GM12892 (cell line): ENCODE measurements at places on chromosomes 11 and 22.

DNA sequence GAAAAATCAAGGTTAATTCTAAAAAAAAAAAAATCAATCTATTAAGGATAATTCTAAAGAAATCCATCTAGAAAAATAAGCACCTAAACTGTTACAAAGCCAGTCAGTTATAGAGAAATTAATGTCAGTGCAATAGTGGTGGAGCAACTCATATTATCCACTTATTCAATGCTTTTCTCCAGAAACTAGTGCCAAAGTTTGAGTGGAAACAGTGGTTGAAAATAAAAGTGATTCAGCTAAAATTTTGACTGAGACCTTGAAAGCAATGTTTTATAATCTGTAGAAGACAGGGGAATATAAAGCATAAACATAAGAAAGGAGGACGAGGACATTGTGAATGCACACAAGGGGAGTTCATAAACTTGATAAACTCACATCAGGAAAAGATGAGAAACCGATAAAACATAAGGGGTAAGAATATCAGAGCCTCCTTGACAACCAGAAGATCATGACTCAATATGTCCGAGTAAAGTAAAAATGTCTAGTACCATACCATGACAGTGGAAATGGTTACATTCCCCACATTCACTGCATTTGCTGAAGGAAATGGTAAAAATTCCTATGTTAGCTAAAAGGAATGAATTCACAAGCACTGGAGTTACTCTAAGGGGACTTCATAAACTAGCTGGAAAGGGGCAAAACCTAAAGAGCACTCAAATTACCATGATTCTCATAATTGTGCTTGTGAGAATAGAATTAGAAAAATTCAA lies 58.7 kb upstream of the SLC5A12 start:
- DNase-seq, result no peak

DNA sequence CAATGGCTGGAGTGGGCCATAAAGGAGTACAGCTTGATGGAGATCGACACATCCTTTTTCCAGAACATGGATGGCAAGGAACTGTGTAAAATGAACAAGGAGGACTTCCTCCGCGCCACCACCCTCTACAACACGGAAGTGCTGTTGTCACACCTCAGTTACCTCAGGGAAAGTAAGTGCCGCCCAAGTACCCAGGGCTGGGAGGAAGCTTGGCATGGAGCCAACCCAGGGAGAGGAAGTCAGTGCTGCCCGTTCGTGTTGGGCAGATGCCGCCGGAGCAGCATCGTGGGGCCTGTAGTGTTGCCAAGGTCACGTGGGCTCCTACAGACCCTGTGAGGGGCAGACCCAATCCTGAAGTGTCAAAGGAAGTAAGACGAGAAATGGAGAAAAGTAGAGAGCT lies 78.9 kb downstream of the FLI1 start:
- DNase-seq, result no peak

GRCh38 chr22:32744176-32744959 lies 57.1 kb upstream of the TIMP3 start:
- DNase-seq, result no peak

DNA sequence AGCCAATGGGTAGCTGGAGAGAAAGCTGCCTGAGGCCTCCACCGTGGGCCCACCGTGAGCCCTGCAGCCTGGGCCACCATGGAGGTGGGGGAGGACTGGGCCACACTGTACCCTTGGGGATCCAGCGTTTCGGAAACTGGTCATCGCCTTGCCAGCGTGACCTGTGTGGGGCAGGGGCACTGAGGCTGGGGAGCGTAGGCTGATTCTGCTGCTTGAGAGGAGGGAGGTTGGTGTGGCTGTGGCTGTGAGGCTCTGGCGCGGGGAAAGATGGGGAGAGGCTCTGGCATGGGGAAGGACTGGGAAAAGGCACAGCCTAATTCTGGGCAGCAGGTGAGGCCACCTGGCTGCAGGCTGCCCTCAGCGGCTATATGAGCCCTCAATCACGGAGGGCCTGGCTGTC lies 12.6 kb upstream of the TTLL12 start:
- DNase-seq, result no peak

DNA sequence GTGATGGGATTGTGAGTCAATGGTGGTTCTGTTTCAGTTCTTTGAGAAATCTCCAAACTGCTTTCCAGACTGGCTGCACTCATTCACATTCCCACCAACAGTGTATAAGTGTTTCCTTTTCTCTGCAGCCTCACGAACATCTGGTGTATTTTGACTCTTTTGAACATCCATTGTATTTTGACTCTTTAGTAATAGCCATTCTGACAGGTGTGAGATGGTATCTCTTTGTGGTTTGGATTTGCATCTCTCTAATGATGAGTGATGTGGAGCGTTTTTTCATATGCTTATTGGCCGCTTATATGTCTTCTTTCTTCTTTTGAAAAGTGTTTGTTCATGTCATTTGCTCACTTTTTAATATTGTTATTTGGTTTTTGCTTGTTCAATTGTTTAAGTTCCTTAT lies 19.4 kb downstream of the NELL1 start:
- DNase-seq, result no peak

GRCh38 chr22:22883090-22883727 lies 4.4 kb upstream of the IGLL5 start:
- DNase-seq, result no peak

- no peak for DNase-seq
These were observed 387.9 kb downstream of the MIAT start for GRCh38 chr22:27045103-27045947.

GRCh38 chr22:40928657-40929056 lies 22.5 kb upstream of the RBX1 start:
- no peak for DNase-seq

- DNase-seq, result no peak
These were observed 36.7 kb upstream of the RIC3 start for GRCh38 chr11:8205566-8205965.

- DNase-seq, result no peak
These were observed 691 bp downstream of the CEP295 start for GRCh38 chr11:93662175-93662570.

- DNase-seq, result no peak
These were observed 42.7 kb downstream of the KCNJ1 start for GRCh38 chr11:128824191-128825049.

- DNase-seq, result no peak
These were observed 15.0 kb upstream of the PRR5 start for GRCh38 chr22:44686873-44687600.

DNA sequence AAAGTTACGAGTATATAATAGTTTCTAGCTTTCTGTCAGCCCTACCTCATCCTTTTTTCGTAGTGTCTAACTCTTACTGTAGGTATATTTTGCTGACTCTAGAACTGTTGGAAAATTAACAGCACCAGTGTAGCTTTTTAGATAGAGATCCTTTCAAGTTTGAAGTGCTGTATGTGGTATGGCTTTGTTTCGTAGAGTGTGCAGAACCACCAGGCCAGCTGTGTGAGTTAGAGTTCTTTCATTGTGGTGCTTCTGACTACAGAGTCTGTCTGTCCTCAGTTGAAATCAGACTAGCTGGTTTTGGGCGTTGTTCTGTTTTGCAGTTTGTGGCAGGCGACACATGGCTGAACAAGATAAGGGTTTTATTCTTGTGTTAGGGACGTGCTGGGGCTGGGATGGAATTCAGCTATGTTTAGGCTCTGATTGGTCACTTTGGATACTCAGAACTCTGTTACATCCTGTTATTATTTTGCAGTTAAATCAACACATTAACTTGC lies 3.2 kb downstream of the ARHGEF12 start:
- no peak for DNase-seq

DNA sequence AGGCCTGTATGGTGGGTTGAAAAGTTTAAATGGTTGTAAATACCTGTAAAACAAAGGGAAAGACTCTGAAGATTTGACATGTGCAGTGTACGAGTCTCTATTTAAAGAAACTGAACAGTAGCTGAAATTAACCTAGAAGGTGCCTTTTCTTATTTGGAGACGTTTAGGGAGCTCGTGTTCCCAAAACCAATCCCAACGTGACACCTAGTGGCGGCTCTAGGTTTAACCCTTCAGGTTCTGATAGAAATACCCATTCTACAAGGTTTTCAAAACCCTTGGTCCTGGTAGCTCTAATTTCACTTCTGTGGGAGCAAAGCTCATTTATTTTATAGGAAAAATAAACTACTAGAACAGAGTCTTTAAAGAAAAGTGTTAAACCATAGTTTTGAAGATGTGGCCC lies 258.3 kb downstream of the LRRC4C start:
- no peak for DNase-seq

- DNase-seq, result no peak
These were observed 8.9 kb downstream of the PACSIN2 start for GRCh38 chr22:43006016-43006505.

- no peak for DNase-seq
These were observed 121.5 kb downstream of the CD44 start for GRCh38 chr11:35260342-35260985.

GRCh38 chr11:20599221-20600019 lies at the start of gene SLC6A5:
Gene SLC6A5 (plus strand): TSS chr11:20599608. CDS start chr11:20599673, 65 bp downstream.
- DNase-seq, result no peak

- DNase-seq, result no peak
These were observed 76.1 kb upstream of the UCP3 start for GRCh38 chr11:74084796-74085541.

- no peak for DNase-seq
These were observed 35.4 kb upstream of the CYB5R3 start for GRCh38 chr22:42684462-42685195.

- no peak for DNase-seq
These were observed 47.1 kb downstream of the SOX6 start for GRCh38 chr11:16309226-16309625.

DNA sequence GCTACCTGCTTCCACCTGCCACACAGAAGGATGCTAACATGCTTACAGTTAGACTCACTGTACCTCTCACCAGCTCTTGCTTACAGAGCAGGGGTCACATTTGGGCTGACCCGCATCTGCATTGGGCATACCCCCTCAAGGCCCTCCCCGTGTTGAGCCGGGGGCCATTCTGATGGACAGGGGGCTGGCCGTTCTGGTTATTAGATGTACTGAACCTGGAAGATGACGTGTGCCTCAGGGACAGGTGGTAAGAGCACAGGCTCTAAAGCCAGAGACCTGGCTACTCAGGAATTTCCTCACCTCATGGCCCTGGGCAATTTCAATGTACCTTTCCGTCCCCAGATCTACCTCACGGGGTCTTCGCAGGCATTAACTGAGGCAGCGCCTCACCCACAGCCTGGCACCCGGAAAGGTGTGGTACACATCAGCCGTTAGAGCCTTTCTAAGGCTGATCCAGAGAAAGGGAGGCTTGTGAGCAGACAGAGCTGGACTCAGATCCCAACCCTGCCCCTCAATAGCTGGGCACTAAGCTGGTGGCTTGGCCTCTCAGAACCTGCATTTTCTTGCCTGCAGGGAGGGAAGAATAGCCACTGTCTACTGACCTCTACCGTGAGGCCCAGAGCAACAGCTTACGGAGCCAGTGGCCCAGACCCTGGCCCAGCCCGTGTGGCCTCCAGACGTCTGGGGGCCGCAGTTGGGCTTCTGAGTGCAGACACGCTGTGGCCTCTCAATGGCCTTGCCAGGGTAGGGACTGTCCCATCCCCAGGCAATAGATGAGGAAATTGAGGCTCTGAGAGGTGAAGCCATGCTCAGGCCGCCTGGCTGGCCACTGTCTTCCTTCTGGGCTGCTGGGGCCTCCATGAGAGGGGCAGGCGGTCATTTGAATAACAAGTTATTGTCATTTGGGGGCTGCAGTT lies 100.6 kb downstream of the MORC2 start:
- peak; percentile 14 for DNase-seq

DNA sequence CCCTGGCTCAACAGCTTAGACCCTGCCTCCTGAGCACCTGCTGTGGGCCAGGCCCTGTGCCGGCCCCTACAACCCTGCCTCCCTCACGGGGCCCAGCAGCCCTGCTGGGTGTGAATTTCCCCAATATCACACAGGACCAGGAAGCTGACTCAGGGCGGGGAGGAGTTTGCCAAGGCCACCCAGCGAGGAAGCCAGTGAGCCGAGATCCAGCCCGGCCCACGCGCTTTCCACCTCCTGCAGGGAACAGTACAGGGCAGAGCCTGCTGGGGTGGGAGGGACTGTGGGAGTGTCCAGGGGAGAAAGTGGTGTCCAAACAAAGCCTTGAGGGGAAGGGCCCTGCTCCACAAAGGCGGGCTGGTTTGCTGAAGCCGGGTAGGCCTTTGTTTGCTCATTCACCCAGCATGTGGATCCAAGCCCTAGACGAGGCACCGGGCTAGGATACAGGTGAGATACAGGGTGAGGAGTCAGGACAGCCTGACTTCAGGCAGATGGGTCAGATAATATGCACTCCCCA lies 26.8 kb downstream of the RPL3 start:
- no peak for DNase-seq

- DNase-seq, result no peak
These were observed 159.2 kb downstream of the MSANTD4 start for GRCh38 chr11:105862736-105863367.

DNA sequence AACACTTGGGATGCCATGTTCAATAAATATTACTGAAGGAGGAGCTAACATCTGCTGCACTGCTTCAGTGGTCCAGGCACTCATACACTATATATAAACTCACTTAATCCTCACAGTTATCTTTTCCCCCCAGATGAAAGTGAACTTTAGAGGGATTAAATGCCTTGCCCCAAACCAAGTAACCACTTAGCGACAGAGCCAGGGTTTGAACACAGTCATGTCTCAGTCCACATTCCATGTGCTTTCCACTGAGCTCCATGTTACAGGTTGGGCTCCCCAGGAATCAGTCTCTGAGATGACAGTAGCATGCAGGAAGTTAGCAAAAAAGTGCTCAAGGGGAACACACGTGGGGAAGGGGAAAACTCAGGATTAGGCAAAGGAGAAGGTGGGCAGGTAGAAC lies 59.3 kb downstream of the ENDOD1 start:
- DNase-seq, result no peak

- no peak for DNase-seq
These were observed 426.7 kb upstream of the B3GAT1 start for GRCh38 chr11:134838708-134839107.

DNA sequence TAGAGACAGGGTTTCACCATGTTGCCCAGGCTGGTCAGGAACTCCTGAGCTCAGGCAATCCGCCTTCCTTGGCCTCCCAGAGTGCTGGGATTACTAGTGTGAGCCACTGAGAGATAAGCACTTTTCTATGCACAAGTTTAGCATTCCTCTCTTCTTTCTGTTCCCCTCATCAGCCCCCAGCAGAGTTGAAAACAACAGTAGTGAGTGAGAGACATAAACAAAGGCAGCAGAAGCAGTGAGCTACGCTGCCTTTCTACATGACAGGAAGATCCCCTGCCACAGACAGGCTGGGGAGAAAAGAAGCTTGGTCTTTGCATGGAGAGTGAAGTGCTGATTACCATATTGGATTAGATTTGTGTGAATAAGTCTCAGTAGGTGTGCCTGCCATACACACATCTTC lies 392.0 kb upstream of the KIRREL3 start:
- DNase-seq, result no peak
